Activated CD4-positive, alpha-beta T cell treated with anti-CD3 and anti-CD28 coated beads, Interleukin-2, amount 10 ng/mL, durations not matched to agents 7 days and 5 days (primary cell): ENCODE measurements at places on chromosomes 6 and 20. TPM values are rescaled to one million over a fixed set of nuclear protein-coding genes. Genes with fewer than 3 reads are reported as not detected.

- DNase-seq, result no peak
Measured at GRCh38 chr6:16837217-16837972, 76.1 kb upstream of the ATXN1 start.

DNA sequence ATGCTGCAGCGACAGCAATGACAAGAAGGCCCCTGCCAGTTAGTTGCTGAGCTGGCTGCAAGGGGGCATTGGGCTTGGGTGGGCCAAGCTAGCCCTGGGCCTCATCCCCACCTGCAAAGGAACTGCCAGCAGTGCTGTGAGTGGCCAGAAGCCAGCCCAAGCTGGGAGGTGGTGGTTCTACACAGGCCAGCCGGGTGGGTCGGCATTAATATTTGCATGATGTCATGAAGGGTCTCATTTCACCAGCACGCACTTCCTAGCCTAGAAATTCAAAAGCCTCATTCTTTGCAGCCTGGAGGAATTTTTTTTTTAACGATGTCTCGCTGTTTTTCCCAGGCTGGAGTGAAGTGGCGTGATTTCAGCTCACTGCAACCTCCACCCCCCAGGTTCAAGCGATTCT, 62.0 kb downstream of the IYD start:
- no peak for DNase-seq

DNA sequence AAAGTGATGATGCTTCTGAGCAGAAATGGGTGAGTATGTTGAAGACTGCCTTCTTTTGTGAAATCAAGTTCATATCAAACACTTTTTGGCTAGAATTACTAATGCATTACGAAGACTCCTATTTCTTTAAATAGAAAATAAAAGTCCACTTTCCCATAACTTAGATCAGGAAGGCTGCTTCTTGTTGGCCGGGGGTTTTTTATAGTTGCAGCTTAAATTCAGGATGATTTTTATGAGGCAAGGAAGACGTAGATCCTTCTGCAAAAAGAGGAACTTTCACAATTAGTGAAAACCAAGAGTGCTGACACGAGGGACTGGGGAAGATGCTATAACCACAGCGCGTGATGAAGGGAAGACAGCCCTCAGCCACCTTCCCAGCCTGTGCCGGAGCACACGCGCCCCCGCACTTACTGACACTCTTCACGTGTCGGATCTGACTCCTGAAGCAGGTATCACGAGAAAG, 206.1 kb upstream of the PRDM1 start:
- no peak for DNase-seq

Gene OVOL2
- not detected for total RNA-seq
